ENCODE measurements at places on chromosomes 7 and 10.
A peak's percentile ranks its signal among the peaks of the same experiment; 100 is the strongest.

DNA sequence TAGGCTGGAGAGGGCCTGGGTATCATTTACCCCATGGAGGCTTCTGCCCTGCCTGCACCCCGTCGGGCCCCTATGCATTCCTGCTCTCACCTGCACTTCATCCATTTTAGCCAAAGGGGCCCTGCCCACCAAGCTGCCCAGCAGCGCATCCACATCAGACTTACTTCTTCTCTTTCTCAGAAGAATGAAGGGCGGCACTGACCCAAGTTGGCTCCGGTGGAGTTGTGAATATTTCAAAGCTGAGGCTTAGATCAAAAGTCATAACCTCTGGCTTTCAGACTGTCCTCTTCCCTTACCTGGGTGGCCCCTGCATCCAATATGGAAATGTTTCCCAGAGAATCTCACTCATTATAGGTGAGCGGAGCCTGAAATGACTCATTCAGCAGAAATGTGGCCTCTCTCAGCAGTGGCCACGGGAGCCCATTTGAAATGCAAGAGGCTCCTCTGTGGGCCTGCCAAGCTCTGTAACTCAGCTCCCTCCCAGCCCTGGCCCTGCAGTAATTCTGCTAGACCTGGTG, 117.6 kb upstream of the TCF7L2 start:
- DNase-seq: no peak

DNA sequence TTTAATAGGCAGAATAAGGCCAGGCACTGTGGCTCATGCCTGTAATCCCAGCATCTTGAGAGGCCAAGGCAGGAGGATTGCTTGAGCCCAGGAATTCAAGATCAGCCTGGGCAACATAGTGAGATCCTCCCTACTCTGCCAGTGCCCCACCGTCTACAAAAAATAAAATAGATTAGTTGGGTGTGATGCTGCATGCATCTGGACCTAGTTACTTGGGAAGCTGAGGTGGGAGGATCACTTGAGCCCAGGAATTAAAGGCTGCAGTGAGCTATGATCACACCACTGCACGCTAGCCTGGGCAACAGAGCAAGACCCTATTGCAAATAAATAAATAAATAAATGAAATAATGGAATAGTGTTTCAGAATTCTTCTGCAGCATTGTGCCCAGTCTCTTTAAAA, 16.2 kb downstream of the FAM200A start:
- no peak for DNase-seq

DNA sequence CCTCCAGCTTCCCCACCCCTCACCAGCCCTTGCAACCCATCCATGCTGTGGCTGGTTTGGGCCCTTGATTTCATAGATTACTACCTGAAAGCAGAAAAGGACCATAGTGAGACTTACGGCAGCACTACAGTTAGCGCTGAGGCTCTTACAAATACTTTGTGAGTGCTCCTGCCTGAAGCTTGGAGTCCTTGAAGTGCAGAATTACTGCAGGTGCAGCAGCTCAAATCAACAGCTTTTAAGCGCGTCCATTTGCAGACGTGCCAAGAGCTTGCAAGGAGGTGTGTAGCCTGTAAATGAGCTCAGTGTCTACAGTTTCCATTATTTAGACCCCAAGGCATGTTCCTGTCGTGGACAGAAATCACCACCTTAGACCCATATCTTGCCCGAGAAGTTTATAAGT, 103.0 kb downstream of the CELF2 start:
- DNase-seq: no peak

DNA sequence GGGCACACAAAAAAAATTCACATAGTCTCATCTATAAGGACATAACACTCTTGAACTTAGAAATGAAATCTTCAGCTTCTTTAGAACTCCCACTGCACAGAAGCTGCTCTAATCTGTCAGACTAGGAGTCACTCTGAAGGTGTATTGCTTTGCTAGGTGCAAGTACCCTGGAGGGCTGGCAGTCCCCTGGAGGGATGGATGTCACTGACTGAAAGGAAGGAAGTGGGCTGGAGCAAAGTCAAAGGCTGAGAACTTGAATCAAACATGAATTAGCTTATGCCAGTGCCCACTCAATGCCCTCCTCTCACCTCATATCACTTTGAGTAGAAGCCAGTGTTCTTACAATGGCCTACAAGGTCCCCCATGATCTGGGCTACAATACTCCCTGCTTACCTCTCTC, 140.3 kb upstream of the ANKRD1 start:
- no peak for DNase-seq

- no peak for DNase-seq
Observed at GRCh38 chr10:129642427-129642826, 175.4 kb downstream of the MGMT start.

DNA sequence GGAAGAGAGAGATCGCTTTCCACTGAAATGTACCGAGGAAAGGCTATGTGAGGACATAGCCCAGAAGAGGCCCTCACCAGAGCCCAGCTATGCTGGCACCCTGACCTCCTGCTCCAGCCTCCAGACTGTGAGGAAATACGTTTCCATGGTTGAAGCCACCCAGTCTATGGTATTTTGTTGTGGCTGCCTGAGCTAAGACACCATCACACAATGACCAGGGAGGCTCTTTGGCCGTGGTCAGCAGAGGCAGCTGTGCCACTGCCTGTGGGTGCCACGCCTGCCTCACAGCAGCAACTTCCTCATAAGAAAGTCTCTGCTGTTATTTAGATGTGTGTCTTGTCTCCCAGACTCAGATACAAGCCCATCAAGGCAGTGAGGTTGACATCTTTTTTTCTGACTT, 182.7 kb upstream of the PLXNA4 start:
- no peak for DNase-seq

DNA sequence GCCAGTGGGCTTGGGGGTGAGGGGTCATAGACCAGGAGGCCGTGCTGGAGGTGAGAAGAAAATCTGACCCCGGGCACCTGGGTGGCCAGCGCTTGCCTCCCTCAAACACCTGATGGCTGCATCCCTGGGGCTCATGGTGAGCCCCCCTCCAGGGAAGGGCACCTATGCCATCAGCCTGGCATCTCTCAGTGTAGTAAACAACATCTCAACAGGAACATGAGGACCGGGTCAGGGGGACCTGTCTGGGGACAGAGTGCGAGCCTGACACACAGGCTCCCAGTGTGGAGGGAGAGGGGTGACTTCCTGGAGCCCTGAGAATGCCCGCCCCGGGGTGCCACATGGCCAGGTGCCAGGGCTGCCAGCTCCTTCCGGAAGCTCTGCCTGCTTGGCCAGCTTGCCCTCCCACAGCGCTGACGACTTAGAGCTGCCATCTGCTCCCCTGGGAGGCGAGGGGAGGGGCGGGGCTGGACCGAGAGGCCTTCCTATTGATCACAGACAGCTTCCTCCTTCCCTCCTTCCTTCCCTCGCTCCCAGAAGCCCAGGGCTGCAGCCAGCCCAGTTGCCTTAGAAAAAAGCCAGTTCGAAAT, 12.3 kb downstream of the STX1A start:
- no peak for DNase-seq

DNA sequence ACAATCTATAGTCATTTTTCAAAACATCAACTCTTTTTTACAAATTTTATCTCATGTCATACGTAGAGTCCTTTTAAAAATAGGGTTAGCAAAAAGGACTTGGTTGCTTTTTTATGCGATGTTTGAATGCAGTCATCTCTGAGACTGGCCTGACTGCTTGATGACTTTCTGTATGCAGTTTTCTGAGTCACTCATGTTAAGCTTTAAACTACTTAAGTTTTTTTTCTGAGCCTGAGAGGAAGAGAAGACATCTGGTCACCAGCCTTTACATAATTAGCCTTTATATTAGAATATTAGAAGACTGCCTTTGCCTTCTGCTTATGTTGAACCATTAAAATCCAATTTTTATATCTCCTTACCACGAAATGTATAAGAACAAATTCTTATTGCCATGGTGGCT, 834.4 kb upstream of the MBL2 start:
- DNase-seq: no peak

- DNase-seq: peak; percentile 46
Observed at GRCh38 chr10:124917428-124918190, 24.3 kb upstream of the ZRANB1 start.

- no peak for DNase-seq
Observed at GRCh38 chr10:73646598-73647041, 5.3 kb upstream of the MYOZ1 start.

DNA sequence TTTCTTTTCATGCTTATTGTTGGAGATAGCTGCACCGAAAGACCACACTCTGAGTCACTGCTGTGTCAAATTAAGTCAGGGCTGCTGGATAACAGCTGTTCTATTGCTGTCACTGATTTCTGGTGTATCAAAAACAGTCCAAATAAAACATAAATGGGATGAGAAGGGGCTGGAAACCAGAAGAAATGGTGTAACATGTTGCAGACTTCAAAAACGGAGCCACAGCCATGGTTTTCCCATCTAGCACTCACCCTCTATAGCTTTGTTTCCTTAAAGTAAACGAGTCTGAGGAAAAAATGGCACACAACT, 103.3 kb upstream of the DIP2C start:
- DNase-seq: no peak

- DNase-seq: no peak
Observed at GRCh38 chr7:83629117-83629880, 19.6 kb downstream of the SEMA3E start.

DNA sequence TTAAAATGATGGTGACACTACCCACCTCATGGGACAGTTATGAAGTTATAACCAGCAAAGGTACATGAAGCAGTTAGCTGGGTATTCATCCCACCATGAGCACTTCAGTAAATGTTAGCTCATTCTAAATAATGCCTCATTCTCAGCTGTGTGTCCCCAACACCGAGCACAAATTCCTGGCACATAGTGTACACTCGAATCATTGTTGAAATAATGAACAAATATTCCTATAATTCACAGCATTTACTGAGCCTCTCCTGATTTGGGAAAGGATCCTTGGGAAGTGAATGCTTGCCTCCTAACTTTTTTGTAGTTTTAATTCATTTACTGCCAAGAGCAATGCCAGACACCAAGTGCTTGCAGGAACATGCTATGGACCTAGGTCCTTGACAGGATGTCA, 235.2 kb downstream of the DGKI start:
- DNase-seq: no peak

DNA sequence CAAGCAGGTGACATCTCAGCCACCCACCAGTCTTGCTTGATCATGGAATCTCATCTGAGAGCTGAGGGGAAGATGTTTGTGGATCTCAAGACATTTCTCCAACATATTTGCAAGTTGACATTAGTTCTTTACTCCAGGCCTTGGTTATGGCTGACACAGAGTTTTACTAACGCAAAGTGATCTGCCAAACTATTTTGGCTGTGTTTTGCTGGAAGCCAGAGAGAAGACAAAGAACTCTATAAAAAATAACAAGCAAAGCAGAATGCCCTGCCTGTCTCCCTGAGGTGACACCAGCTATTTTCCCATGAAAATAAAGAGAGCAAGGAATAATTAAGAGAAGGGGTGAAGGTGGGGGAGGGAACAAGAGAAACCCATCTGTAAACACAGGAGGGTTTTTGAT, 286.4 kb downstream of the WDR11 start:
- no peak for DNase-seq

DNA sequence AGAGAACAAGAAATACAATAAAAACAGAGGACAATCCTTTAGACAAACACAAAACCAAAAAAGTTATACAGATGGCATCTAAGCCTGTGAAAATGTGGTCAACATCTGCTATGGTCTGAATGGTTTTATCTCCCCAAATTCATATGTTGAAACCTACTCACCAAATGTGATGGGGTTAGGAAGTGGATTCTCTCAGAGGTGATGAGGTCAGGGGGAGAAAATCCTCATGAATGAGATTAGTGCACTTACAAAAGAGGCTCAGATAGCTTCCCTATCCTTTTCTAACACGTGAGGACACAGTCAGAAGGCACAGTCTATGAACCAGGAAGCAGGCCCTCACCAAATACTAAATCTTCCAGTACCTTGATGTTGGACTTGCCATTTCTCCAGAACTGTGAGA, 147.8 kb upstream of the GPR22 start:
- DNase-seq: no peak

GRCh38 chr10:86370006-86370585, 3.5 kb upstream of the GRID1 start:
- DNase-seq: no peak

DNA sequence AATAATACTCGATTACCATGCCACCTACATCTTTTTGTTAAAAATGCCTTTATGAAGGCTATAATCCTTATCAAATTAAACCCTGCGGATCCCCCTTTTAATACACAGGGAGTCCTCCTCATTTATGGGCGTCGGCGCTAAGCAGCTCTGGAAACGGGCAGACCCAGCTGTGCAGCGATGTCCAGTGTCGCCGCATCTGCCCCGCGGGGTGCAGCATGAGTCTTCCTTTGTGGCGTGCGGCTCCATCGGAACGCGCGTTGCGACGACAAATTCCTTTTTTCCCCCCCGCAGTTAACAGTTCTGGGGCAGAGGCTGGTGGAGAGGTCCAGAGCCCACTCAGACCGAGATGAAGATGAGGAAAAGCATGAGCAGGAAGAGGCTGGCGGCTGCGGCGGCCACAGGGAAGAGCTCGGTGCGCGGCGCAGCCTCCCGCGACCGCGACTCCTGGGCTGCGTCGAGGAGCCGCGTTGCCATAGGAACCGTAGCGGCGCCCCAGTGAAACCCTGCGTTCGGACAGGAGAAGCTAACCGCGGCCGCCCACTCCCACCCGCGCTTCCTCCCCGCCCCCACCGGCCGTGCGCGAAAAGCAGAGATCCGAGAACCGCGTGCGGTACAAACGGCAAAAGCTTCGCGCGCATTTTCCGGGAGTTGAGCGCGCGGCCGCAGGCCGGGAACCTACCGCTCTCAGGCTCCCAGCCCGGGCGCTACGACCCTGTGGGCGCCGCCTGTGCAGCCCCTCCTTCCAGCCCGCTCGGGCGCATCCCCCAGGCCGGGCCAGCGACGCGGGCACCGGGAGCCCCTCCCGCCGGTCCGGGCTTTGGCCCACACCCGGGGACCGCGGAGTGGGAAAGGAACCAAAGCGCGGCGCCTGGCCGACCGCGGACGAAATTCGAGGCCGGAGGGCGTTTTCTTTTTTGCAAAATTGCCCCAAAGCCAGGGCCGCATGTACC, 130.6 kb downstream of the SPAG6 start:
- peak; percentile 48 for DNase-seq

DNA sequence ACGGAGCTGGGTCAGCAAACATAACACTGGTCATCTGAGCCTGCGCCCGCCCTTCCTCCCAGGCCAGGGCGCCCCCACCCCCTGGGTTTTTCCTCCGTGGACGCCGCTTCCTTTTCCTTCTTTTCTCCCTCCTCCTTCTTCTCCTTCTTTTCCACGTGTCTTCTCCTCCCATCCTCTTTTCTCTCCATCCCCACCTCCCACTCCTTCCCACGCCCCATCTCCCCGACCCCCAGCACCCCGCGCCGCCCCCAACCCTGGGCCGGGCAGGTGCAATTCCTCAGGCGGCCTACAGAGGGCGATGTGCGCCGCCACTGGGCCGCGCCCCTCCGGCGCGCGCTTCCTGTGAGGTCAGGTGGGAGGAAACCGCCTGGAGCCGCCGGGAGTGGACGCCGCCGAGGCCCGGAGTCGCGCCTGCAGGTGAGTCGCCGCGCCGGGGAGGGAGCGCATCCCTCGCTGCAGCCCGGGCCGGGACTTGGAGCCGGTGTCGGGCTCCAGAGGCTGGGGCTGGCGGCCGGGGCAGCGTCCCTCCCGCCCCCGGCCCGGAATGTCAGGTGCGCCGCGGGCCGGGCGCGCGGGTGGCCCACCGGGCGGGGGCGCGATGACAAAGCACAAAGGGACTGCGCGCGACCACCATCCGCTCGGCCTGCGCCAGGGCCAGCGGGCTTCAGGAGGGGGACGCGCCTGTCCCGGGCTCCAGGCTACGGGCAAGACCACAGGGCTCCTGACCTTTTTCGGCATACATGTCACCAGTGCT, at the start of gene FAM241B:
TSS of gene FAM241B (plus strand) at position 351 of the 754 bp plus-strand sequence. CDS start 1,497 bp downstream, outside the sequence.
- peak; percentile 43 for DNase-seq

GRCh38 chr10:88392222-88392621, 190.9 kb downstream of the RNLS start:
- no peak for DNase-seq

- DNase-seq: no peak
Observed at GRCh38 chr10:96600337-96600736, 13.5 kb upstream of the TM9SF3 start.
